ENCODE measurements at places on chromosomes 3 and 15. TPM values are rescaled to one million over a fixed set of nuclear protein-coding genes. Genes with fewer than 3 reads are reported as not detected.

The PSTPIP1 gene
- 0.80 TPM for total RNA-seq

GRCh38 chr3:75049533-75049932 is 435.1 kb upstream of the CNTN3 start:
- no peak for DNase-seq

DNA sequence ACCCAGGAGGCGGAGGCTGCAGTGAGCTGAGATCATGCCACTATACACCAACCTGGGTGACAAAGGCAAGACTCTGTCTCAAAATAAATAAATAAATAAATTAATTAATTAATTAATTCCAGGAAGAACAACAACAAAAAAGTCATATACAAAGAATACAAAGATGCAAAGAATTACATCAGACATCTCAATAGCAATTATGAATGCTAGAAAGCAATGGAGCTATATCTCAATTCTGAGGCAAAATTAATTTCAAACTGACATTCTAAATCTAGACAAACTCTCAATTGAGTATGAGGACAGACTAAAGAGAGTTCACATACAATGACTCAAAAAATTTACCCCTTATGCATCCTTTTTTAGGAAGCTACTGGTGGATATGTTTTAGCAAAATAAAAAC is 69.6 kb upstream of the CTNNB1 start:
- no peak for DNase-seq

DNA sequence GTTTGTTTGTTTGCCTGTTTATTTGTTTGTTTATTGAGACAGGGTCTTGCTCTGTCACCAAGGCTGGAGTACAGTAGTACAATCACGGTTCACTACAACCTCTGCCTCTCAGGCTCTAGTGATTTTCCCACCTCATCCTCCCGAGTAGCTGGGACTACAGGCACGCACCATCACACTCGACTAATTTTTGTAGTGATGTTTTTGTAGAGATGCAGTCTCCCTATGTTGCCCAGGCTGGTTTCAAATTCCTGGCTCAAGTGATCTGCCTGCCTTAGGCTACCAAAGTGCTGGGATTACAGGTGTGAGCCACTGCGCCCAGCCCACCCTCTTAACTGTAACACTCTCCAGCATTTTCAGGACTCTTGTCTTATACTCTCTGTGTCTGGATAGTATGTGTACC is 26.7 kb downstream of the PLD1 start:
- DNase-seq: no peak

DNA sequence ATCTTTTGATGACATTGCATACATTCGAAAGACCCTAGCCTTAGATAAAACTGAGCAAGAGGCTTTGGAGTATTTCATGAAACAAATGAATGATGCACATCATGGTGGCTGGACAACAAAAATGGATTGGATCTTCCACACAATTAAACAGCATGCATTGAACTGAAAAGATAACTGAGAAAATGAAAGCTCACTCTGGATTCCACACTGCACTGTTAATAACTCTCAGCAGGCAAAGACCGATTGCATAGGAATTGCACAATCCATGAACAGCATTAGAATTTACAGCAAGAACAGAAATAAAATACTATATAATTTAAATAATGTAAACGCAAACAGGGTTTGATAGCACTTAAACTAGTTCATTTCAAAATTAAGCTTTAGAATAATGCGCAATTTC is 16.7 kb downstream of the KCNMB3 start:
- DNase-seq: no peak

The RTP4 gene
- not detected for total RNA-seq

The SLC28A1 gene
- not detected for total RNA-seq

GRCh38 chr15:39697509-39697908 is 85.1 kb downstream of the FSIP1 start:
- no peak for DNase-seq

DNA sequence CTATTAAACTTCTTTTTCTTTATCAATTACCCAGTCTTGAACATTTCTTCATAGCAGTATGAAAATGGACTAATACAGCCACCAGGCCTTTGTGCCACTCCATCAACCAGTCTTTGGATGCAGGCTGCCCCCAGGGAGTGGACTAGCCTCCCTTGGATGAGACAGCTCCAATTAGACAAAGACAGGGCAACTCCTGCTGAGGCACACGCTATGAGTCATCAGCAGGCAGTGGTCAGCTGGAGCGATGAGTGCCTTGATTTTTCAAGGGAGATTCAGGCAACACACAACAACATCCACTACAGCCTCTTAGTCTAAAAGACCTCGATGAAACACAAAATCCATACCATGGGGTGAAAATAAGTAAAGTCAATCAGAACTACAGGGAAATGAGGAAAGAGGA is 160.1 kb downstream of the ARRDC4 start:
- no peak for DNase-seq

- DNase-seq: no peak
Measured at GRCh38 chr3:127408022-127408683, 120.3 kb upstream of the PRR20G start.

GRCh38 chr3:109195815-109196214 is 59.3 kb downstream of the C3orf85 start:
- no peak for DNase-seq

The TAMM41 gene
- total RNA-seq: 8.9 TPM

The DYNC1LI1 gene
- 45.1 TPM for total RNA-seq

The PCNP gene
- total RNA-seq: 139 TPM

DNA sequence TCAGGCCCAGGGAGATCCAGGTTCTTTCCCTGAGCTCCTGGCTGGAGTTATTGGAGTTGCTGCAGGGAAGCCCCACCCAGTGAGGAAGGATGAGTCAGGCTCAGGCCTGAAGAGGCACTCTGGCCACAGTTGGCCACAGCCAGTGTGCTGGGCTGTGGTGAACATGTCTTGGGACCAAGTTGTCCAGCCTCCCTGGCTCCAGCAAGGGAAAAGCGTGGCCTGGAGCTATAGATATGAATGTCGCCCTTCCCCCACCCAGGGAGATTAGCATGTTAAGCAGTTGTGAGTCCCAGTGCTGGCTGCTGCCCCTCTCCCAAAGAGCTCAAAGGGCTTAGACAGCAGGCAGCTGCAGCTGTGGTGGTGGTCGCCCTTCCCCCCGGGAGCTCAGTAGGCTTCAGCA is 963.2 kb downstream of the ROBO2 start:
- DNase-seq: no peak

- no peak for DNase-seq
Measured at GRCh38 chr3:186566772-186567071, 417 bp downstream of the TBCCD1 start.

DNA sequence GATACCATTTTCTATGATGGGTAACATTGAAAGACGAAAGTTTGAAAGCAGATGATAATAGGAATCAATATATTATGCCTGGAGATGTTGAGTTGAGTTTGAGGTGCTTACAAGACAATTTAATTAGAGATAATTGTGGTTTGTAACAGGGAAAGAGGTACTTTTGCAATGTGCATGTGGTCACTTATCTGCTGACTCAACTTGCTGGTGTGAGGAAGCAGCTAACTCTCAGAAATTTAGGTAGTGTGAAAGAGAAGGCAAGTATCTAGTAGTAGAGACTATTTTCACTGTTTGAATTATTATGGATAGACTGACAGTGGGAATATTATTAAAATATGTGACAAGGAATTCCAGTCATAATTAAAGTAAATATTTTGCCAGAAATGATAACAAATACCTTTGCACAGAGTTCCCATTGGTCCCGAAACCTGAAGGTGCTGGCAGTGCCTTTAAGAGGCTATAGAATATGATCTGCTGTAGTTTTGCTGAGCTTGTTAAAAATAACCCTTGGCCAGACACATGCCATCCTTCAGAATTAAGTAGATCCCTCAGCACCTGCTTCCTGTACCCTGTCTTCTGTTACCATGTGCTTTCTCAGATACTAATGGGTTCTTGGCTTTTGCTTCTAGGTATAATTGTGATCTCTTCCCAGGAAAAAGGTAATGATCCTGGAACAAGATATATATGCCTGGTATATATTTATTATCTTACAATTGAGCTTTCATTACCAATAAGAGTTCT is 315.9 kb downstream of the BCHE start:
- no peak for DNase-seq

- DNase-seq: no peak
Measured at GRCh38 chr3:52546111-52546901, 9.9 kb downstream of the UQCC5 start.

The CLSTN2 gene
- total RNA-seq: 0.83 TPM

GRCh38 chr3:104133630-104134029 is 1233.1 kb upstream of the ALCAM start:
- peak; percentile 82 for DNase-seq

The DGKG gene
- total RNA-seq: not detected

The SLC22A13 gene
- total RNA-seq: 0.66 TPM

GRCh38 chr3:4983739-4984510 is 4.7 kb downstream of the BHLHE40 start:
- no peak for DNase-seq

The POPDC2 gene
- total RNA-seq: not detected

DNA sequence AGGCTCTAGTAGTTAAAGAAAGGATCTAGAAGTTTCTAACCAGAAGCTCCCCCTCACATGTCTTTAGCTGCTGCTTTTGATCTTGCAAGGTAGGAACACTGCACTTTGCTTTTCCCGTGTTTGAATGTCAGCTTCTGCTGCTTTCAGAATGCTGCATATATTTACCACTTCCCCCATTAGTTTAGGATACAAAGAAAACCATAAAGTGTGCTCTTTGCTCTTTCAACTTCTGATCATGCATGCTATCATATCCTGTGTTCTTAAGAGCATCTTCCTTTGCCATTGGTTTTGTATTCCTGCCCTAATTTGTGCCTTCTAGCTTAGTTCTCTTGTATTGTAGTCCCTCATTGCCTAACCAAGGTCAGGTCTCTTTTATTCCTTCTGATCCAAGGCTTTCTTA is 43.3 kb downstream of the ZNF609 start:
- no peak for DNase-seq

- DNase-seq: no peak
Measured at GRCh38 chr15:74007820-74008371, 13.4 kb downstream of the PML start.

GRCh38 chr15:34358367-34358766 is 8.6 kb downstream of the LPCAT4 start:
- peak; percentile 39 for DNase-seq

The BCL6 gene
- 5.9 TPM for total RNA-seq

The P2RY13 gene
- not detected for total RNA-seq

- DNase-seq: no peak
Measured at GRCh38 chr15:43524254-43524845, 6.9 kb downstream of the MAP1A start.

The LRRC31 gene
- not detected for total RNA-seq

DNA sequence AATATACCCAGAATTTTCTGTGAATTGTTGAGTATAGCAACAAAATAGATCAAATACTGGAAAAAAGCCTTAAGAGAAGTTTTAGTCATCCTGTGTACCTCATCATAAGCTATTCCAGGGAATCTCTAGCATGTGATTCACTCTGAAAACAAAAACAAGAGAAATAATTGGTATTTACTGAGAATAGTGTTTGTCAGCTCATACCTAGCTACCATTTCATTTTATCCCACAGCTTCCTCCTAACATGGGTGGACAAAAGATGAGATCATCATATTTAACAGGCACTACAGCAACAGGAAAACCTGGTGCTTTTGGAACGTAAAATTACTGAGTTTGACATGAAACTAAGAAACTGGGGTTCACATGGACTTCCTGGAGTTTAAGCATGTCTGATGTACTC is 753.5 kb upstream of the NECTIN3 start:
- DNase-seq: no peak

The ISG20 gene
- total RNA-seq: 1.1 TPM

The CSK gene
- total RNA-seq: 27.5 TPM

All from GM23338 (cell line).